ENCODE measurements at places on chromosomes 16 and 17.

DNA sequence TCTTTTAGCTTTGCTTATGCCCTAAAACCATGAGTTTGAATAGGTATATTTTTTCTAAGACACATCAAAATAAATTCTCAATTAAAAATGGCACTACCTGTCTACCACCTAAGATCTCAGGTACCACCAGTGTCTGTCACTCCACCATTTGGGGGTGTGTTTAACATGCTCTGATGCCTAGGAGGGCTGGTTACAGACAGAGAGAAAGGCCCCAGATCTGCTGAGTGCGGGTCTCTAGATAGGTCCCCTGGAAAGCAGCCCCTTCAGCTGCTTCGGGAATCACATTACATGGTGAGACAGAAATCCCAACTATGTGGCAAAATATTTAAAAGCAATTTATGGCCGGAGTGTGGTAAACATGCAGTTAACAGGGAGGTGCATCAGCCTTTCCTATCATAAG, 653 bp upstream of the VAC14 start:
- no peak for DNase-seq

- no peak for DNase-seq
Observed at GRCh38 chr17:10790491-10791401, 13.2 kb downstream of the TMEM238L start.

DNA sequence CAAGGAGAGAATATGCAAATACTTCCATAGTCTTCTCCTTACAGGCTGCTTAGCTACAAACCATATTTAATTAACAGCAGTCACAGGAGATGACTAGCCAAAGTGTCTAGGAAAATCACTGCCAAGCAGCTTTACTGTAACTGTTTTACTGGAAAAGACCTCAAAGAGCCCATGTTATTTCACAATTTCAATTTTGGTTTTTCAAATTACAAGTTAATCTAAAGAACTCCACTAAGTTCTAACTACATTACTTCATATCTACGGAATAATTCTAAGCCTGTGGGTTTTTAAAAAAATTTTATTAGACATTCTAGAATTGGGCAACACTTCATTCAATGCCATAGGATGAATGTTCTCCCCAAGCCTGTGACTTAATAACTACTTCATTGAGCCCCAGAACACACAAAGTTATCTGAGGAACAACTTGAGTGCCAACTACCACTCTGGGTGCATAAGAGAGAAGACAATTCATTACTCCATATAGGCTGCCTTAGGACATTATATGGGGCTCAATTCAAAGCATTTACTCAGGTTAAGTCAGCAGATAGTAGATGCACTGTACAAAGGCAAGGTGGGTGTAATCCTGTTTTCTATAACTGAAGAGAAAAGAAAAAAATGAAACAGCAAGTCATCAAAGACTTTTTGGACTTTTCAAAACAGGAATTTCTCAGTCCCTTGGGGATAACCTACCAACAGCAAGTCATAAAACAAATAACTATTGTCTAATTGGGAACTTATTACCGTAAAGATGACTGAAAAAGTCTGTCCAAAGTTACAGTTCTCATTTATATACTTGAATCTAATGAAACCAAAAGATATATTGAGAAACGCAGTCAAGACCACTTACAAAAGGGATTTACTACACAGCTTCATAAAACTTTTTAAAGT, 33.0 kb downstream of the STAT3 start:
- no peak for DNase-seq

DNA sequence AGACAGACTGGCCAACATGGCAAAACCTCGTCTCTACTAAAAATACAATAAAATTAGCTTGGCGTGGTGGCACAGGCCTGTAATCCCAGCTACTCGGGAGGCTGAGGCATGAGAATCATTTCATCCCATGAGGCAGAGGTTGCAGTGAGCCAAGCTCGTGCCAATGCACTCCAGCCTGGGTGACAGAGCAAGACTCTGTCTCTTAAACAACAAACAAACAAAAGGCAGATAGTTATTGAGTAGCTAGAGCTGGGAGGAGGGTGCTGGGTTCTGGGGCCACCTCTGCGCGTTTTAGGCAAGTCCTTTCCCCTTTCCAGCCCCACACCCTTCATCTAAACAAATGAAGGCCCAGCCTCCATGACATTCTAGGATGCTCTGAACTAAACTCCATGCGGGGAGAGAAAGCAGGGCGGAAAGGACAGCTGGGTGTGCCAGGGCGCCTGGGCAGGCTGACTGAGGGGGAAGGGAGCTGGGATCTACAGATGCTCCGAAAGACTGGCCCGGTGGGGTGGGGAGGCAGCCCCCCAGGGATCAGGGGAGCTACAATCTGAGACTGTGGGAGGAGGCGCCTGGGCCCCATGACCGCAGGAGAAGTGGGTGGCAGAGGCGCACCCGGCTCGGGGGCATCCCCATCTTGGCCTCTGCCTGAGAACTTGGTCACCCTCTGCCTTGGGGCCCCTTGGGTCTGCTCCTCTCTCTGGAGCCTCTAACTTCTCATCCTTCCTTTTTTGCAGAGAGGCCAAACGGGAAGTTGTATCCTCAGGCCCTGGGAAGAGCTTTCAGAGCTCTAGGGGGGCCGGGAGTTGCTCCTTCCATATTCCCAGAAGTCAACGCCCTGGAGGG, 910 bp downstream of the ITGAL start:
- DNase-seq = peak; percentile 78

GRCh38 chr17:71995590-71995989, 125.2 kb upstream of the SOX9 start:
- no peak for DNase-seq

- DNase-seq = no peak
Observed at GRCh38 chr17:49926886-49927285, 42.1 kb upstream of the DLX4 start.

DNA sequence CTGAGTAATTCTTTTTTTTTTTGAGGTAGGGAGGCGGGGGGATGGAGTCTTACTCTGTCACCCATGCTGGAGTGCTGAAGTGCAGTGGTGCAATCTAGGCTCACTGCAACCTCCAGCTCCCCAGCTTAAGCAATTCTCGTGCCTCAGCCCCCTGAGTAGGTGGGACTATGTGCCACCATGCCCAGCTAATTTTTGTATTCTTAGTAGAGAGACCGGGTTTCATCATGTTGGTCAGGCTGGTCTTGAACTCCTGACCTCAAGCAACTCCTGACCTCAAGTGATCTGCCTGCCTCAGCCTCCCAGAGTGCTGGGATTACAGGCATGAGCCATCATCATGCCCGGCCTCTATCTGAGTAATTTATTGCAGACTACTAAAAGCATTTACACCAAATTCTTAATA, 19.4 kb downstream of the KPNB1 start:
- DNase-seq = no peak

DNA sequence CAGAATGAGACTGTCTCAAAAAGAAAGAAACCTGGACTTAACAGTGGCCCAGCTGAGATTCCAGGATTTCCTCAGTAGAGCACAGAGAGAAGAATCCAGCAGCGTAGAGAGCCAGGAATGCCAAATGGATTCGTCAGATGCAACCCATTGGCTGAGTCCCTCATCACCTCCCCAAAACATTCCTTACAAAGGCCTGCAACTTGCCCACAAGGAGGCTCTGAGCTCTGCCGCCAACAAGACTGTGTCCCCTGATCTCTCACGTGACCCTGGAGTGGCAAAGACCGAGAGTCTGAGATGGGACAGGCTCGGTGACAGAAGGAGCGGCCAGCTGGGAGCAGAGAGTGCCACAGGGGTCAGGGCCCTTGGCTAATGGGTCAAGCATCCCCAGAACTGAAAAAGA, 6.9 kb upstream of the CHMP6 start:
- no peak for DNase-seq

DNA sequence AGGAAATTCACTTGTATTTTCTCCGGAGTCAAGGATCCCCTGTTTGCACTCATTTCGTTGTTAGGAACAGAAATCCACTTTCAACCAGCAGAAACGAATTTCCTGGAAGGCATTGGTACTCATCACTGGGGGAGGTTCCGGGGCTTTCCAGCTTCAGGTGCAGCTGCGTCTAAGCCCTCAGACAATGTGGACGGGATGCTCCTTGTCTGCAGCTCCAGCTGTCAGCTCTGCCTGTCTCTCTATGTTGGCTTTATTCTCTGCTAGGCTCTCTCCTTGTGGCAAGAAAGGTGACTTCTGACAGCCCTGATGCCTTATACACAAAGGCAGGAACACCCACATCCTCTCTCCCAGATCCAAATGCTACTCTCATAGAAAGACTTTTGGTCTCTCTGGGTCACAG, 183.9 kb upstream of the HSBP1 start:
- DNase-seq = no peak

DNA sequence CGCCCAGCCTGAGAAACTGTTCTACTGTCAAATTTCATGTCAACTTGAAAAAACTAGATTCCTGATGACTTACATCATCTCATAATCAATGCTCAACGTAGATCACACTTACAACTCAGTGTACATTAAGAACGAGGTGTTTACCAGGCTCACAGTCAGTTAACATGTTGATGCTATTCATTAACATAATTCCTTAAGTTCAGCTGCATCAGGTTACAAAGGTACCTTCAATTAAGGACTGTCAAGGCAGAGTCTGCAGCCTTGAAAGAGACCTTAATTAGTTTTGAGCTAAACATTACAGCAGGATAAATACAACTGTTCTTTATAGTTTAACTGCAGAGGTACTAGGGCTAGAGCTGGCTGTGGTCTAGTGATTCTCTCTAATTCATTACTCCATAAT, 1.9 kb downstream of the GNA13 start:
- DNase-seq = no peak

GRCh38 chr16:64974381-64974780, 147.5 kb downstream of the CDH11 start:
- no peak for DNase-seq

GRCh38 chr17:68461589-68461988, 4.3 kb upstream of the WIPI1 start:
- DNase-seq = no peak

DNA sequence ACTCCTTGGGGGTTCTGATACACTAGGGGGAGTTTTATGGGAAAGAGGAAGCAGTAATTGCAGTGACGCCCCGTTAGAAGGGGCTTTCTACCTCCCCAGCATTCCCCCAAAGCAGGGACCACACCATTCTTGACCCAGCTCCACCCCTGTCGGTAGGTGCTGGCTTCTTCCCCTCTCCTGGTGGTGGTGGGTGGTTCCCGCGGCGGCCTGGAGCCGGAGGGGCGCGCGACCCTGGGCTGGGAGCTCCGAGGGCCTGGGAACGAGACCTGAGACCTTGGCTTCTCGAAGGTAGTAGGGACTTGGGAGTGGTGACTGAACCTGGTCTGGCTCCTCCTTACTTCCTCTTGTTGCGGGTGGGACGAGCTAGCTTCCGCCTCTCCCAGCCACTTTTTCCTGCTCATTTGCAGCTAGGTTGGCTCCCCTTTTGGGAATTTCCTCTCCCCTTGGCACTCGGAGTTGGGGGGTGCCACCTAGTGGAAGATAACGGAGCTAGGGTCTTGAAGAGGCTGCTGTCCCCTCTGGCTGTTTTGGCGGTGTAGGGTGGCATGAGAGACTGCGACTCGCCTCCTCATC, 438 bp downstream of the GRN start:
- peak; percentile 66 for DNase-seq

DNA sequence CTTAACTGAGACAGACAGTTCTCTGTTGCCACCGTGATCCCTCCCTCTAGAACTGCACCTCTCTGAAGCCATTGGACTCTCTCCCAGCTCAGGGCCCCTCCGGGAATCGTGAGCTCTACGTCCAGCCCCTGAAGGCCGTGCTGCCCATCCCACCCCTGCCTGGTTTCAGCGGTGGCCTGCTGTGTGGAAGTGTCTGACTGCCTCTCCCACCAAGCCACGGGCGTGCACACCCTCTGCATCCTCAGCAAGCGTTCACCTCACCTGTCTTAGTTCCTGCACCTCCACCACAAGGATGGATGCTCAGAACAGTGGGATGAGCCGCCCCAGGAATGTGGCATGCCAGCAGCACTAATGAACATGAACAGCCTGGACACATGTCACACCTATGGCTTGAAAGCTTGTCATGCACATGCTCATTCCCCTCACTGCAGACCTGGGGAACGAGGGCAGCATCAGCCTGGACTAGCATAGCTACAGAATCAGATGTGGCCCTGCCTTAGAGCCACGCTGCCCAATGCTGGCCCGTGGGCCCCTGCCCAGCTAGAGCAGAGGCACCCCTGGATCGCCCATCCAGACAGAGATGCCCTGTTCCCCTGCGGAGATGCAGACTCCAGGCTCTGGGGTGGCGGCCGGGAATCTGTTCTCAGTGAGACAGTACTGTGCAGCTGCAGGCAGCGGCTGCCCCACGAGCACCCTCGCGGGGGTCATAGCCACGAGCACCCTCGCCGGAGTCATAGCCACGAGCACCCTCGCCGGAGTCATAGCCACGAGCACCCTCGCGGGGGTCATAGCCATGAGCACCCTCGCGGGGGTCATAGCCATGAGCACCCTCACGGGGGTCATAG, 73.7 kb upstream of the CHMP6 start:
- no peak for DNase-seq

DNA sequence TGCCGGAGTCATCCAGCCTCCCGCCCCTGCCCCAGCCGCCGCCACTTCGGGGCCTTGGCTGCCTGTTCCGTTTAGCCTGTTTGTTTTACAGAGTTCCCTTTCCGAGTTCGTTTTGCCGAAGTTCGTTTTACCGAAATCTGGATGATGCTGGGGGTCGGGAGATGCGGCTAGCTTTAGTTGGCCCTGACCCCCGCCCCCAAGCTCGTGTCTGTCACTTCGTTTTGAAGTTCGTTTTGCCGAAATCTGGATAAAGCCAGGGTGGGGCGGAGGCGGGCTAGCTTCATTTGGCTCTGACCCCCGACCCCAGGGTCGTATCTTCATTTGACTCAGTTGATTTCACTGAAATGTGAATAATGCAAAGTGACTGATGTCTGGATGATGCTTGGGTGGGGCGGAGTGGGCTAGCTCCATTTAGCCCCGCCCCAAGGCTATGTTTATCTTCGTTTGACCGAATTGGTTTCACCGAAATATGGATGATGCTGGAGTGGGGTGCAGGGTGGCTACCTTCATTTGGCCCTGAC, 591 bp downstream of the PSMD7 start:
- DNase-seq = no peak

DNA sequence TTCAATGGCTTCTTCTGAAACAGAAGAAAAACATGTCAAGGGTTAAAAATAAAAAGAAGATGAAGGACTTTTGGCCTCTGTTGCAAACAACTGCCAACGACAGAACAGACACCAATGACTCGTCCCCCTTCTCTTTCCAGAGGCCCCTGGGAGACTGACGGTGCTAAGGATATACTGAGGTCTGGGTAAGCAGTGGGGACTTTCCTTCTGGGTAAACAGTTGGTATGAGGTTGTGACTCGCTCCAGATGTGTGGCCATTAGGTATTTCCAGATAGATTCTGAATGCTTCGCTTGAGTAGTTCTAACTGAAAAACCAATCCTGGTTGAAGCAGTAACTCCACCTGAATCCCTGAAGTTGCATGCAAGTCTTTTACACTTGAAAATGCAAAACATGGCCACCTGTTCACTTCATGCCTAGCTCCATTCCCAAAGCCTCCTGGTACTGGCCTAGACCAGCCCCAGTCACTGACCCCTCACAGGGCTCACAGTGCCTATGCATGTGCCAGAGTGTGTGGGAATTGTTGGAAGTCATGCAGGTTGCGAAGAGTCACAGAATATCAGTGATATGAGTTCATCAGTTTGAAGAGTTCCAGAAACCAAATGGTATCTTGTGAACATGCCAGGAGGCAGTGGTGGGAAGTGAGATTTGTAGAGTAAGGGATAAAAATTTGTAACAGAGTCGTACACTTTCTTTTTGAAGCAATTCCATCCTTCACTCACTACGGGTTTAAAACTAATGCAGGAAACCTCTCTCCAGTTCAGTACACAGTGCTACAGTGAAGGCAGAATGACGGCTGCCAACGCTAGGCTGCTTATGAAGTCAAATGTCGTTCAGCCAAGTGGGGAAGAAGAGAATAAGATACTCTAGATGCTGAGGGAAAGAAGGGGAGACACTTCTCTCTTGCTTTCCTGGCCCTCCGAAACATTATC, 217.8 kb downstream of the ZFHX3 start:
- no peak for DNase-seq

- no peak for DNase-seq
Observed at GRCh38 chr17:31414550-31414918, 23.1 kb downstream of the RAB11FIP4 start.

All from HL-60 (cell line).